ENCODE measurements at places on chromosomes 6 and 20.

DNA sequence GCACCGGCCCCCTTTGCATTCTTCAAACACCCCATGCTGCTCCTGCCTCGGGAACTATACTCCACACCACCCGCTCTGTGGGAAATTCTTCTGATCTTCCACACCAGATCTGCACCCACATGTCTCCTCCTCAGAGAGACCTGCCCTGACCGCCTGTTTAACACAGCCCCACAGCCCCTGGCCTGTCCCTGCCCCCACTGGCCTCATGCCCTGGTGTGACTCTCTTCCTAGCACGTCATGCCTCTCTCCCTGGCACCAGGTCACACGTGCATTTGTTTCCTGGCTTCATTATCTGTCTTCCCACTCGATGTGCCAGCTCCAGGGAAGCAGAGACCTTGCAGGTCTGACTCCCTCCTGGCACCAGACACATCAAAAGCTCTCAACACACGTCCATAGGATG lies 79.6 kb downstream of the ANKRD60 start:
- H3K4me1 ChIP-seq = no peaks in the 10 kb centered on the region
- H3K36me3 ChIP-seq = no peaks in the 10 kb centered on the region
- no peak overlapping the region for H3K27ac ChIP-seq
- no peak for ATAC-seq

GRCh38 chr6:108268845-108269244 lies 8.0 kb upstream of the SNX3 start:
- no peaks in the 10 kb centered on the region for H3K27me3 ChIP-seq
- H3K27ac ChIP-seq = no peak overlapping the region
- no peaks in the 10 kb centered on the region for H3K4me1 ChIP-seq
- no peak for ATAC-seq

DNA sequence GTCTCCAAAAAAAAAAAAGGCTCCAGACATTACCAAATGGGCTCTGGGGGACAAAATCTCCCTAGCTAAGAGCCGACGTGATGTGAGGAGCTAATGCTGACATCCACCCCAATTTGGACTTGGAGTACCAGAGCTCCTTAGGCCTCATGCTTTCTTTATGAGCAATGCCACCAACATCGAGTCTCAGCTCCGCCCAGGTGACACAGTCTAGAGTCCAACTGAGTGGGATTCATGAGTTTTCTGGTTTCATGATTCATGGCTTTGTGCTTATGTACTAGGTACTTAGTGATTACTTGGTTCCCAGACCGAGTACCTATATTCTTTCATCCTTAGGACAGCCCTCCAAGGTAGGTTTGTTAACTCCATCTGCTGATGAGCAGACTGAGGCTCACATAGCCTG lies 4.4 kb downstream of the ANKRD60 start:
- peak; percentile 90 for ATAC-seq
- peaks cover 11% of the 10 kb centered on the region for H3K4me1 ChIP-seq
- H3K27me3 ChIP-seq = peaks cover 64% of the 10 kb centered on the region
- peak overlapping the region; percentile 64 for H3K27ac ChIP-seq
- peaks cover 9% of the 10 kb centered on the region for H3K36me3 ChIP-seq

DNA sequence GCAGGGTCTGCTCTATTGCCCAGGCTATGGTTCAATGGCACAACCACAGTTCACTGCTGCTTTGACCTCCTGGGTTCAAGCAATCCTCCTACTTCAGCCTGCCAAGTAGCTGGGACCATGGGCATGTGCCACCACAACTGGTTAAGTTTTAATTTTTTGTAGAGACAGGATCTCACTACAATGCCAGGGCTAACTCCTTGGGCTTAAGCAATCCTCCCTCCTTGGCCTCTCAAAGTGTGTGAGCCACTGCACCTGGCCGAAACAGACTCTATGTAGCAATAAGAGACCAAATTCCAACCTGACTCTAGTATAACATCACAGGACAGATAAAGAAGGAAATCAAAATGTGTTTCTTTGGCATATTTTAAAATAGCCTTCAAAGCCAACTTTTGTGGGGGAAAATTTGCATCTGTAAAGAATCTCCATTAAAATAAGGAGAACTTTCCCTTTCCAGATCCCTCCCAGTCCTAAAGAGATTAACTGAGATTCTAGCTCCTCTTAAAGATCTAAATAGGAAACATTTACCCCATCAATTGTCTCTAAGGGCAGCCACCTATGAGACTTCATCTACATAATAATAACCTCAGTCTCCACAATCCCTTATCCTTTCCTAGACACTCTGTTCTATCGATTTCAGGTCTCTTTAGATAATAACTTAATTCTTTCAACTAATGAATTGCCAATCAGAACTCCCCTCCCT lies 94.7 kb upstream of the PLCB4 start:
- no peak for ATAC-seq
- H3K27me3 ChIP-seq = no peaks in the 10 kb centered on the region
- H3K27ac ChIP-seq = no peak overlapping the region
- no peaks in the 10 kb centered on the region for H3K4me1 ChIP-seq

Data from activated T-helper 17 cell treated with anti-CD3 and anti-CD28 coated beads, Interleukin-2, amount 50 U/mL, for 72 hours (primary cell).